Fibroblast of pulmonary artery (primary cell): ENCODE measurements at places on chromosomes 5 and 9.

DNA sequence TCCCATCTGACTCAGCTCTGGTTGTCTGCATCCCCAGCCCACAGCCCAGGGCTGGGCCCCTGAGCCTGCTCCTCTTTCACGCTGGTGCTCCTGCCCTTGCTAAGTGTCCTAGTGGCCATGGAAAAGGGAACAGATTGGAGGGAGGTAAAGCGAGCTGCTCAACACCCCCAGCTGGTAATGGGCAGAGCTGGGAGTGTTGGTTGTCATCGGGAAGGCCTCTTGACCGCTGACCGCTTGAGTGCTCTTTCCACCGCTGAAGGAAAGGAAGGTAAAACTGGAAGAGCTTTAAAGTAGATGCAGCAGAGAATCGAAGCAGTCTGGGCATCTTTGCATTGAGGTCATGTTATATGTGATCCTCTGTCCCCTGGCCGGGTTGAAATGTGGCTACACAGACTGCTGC is 60.2 kb downstream of the CRB2 start:
- no peak for DNase-seq

- DNase-seq = no peak
These were observed 24.0 kb upstream of the TCF7 start for GRCh38 chr5:134090522-134090921.

DNA sequence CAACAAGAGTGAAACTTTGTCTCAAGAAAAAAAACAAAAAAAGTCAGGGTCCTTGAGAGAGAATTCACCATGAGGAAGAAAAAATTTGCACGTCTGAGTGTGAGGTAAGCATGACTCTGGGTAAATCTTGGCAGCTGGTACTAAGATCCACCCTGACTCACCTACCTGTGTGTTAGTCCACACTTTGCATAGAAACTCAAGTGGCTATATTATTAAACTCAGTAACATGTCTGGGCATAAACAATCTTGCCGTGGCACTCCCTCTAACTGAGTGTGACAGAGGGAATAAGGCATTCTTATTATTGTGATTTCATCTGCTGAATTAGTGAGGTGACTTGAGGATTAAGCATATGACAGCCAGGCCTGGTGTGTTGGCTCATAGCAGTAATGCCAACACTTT is 259.4 kb upstream of the VLDLR start:
- no peak for DNase-seq

DNA sequence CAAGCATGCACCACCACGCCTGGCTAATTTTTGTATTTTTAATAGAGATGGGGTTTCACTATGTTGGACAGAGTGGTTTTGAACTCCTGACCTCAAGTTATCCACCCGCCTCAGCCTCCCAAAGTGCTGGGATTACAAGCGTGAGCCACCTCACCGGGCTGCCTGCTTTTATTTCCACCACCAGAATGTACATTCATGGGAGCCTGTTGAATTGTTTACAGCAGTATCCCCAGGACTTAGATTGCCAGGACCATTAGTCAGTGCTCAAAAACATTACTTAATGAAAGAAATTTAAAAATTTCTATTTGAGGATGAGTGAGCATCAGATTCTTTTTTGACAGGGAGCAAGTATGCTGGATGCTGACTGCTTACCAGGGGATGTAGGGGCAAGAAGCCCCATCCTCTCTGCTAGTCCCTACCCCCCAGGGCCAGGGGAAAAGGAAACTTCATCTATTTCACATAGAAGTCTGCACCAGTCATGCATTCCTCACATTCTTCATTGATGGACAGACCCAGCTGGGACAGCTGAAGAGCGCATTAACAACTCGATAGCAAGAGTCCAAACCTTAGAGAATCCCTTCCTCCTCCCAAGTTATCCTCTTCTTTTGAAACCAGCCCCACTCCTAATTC is 10.3 kb upstream of the RGMB start:
- peak; percentile 64 for DNase-seq

DNA sequence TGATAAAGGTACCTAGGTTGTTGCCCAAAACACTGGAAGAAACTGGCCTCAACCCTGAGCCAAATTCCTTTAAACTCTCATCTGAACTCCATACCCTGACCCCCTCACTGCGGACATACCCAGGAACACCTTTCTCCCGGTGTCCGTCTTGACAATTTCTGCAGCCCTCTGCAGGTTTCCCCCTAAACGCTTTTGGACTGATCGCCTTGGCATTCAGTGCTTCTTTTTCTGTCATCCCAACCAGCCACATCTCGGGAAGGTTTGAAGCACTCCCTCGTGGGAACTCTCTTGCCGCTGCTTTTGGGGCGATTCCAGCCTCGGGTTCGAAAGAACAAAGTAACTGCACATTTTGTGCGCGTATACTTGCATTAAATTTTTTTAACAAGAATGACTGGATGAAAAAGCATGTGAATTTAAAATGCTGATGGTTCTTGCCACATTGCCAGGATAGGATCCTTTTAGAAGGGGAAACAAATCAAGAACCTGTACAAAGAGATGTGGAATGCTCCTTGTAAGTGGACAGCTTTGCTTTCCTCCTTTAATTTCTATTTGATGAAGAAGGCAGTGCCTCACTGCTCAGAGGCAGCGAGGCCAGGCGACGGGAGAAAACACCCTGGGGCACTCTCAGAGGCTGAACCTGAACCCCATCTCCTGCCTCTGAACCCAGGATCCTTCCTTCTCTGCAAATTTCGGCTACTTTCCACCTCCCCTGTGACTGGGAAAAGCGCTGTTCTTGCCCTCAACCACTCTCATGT is 615 bp downstream of the PSMD5 start:
- no peak for DNase-seq

DNA sequence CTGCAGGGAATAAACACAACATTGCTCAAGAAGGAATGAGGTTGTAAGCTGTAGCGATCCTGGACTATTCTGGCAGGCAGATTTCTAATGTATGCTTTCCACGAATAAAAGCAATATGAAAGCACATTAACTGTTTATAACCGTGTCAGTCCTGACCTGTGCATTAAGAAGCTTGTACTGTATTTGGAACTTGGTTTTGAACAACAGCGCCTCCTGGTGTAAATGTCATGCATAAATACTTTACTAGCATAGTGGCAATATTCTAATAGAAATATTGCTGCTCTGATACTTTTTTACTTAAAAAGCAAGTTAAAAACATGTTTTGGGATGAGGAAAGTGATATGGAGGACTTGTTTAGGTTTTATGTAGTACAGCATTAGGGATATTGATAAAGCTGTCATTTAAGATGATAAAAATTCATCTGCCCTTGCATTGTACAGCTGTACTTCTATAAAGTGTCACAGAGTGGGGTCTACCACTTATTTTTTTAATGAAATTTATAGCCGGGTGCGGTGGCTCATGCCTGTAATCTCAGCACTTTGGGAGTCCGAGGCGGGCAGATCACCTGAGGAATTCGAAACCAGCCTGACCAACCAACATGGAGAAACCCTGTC is 70.7 kb upstream of the GNE start:
- DNase-seq = peak; percentile 88

DNA sequence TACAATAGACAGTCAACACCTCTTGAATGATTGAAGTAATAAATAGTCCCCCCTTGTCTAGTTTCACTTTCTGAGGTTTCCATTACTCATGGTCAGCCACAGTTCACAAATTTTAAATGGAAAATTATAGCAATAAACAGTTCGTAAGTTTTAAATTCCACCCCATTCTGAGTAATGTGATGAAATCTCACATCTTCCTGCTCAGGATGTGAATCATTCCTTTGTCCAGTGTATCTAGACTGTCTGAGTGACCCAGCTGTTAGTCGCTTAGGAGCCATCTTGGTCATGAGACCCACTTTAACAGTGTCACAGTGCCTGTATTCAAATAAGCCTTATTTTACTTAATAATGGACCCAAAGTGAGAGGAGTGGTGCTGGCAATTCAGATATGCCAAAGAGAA is 311.6 kb upstream of the PRR16 start:
- peak; percentile 93 for DNase-seq

DNA sequence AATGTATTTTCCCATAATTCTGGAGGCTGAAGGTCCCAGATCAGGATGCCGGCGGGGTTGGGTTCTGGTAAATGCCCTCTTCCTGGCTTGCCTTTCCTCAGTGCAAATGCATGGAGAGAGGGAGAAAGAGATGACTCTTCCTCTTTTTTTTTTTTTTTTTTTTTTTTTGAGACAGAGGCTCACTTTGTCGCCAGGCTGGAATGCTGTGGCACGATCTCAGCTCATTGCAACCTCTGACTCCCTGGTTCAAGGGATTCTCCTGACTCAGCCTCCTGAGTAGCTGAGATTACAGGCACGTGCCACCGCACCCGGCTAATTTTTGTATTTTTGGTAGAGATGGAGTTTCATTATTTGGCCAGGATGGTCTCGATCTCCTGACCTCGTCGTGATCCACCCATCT is 300.0 kb upstream of the TAS2R1 start:
- no peak for DNase-seq

- DNase-seq = no peak
These were observed 30.3 kb downstream of the TTC23L start for GRCh38 chr5:34869256-34869655.

DNA sequence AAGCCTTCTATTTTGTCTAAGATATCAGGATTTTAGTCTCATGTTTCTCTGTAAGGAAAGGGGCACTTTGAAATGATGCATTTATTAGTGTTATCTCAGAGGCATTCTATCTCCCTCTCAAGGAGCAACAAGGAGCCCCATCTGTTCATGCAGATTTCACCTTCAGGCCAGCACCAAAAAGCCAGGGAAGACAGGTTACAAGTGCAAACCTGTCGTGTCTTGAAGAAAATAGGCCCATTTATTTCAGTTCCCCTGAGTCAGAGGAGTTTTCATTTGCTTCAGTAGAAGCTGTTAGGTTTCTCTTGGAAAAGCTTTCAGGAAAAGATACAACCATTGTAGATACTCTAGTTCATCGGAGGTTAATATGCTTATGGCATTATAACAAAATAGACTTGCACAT is 97.2 kb downstream of the SPOCK1 start:
- no peak for DNase-seq

DNA sequence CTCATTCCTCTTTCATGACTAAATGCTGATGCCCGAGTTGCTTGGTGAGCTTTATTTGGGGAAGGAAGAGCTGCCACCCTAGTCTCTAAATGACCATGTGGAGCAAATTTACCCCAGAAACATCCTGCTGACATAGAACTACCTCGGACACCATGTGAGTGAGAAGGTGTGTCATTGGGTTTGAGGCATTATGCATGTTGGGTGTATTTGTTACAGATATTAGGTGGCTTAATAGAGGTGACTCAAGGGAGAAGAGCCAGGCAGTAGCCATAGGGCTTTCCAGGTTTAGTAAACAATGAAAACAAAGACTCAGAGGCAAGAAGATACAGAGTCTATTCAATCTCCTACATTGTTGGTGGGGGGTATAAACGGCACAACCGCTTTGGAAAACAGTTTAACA is 581.5 kb downstream of the CCDC171 start:
- no peak for DNase-seq

GRCh38 chr5:53613061-53613460 is 52.6 kb downstream of the NDUFS4 start:
- DNase-seq = no peak

DNA sequence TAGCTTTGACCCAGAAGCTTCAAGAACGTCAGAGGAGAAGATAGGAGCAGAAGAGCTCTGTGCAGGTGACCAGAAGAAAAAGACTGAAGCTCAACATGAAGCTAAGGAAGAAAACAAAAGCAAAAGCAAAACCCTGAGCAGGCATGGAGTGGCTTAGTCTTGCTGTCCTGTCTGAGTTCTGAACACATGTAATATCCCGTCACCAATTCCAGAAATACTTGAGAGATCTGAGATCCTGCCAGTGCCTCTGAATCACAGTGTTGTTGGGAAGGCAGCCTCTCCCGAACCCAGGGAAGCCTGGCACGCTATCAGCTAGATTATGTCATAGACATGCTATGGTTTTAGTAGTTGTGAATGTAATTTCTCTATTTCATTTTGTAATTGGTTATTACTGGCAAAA is 235.7 kb downstream of the ICE1 start:
- peak; percentile 56 for DNase-seq

- peak; percentile 44 for DNase-seq
These were observed 21.2 kb upstream of the VCAN start for GRCh38 chr5:83450183-83450966.

DNA sequence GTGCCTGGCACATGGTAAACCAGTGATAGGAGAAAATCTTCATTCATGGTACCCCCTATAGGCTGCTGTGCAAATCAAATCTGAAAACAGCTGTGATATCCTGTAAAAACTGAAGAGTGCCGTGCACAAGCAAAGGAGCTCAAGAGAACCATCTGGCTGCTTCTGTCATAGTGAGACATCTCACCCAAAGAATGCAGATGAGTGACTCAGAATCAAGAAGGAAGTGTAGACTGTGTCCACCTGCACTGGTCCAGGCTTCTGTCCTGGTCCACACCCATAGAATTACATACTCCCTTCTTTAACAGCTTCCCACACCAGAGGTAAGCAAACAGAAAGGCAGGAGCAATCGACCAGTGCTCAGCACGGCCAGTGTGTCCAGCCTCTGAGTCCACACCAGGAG is 195.9 kb downstream of the ASTN2 start:
- DNase-seq = no peak

DNA sequence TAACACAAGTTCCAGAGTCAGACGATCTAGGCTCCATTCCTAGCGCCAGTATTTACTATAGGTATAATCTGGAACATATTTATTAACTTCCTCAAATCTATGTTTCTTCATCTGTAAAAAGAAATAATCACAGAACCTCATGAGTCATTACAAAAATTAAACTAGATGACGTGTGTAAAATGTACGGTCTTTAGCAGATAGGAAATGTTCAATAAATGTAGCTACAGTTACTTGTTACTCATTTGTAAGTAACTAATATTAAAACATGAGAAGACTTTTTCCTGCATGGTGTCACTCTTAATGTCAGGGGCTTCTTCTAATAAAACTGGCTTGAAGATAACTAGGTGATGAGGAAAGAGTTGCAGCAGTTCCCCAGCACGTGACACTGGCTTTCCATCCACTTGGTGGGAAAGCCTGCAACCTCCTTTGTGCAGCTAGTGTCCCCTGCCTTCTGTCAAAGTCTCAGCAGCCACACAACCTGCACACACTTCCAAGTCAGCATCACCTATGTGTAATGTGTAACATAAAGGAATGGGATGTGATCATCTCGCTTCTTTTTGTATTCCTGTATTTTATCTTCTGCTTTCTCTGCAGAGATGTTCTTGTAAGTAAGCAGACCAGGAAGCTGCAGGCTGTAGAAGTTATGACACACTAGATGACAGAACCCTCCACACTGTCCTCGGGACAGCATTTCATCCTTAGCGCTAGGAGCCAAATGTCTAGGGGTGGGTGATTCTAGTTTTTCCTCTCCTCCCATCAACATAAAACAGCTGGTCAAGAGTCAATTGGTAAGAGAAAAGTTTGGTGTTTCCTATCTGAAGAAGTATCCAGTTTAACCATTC is 1.8 kb upstream of the JAKMIP2 start:
- DNase-seq = no peak

- no peak for DNase-seq
These were observed 117.3 kb upstream of the LHFPL2 start for GRCh38 chr5:78765756-78766411.

DNA sequence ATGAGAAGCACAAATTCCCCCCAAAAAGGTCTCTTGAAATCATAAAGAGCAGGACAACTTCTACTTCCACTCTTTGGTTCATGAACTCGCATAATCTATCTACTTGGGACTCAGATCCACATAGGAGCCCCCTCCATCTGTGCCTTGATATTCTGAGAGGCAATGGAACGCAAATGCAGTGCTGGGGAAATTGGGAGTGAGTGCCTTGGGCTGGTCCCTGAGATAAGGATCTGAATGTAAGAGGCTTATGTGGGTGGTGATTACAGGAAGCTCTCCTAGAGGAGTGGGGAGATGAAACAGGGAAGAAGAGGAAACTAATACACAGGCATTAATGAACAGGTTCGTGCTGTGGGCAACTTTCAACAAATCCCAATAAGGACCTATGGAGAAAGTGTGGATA is 285.6 kb downstream of the RASEF start:
- no peak for DNase-seq
